ENCODE measurements at places on chromosomes 3 and 15.

- no peak for DNase-seq
These were observed 18.4 kb downstream of the TSPAN3 start for GRCh38 chr15:77052556-77052955.

DNA sequence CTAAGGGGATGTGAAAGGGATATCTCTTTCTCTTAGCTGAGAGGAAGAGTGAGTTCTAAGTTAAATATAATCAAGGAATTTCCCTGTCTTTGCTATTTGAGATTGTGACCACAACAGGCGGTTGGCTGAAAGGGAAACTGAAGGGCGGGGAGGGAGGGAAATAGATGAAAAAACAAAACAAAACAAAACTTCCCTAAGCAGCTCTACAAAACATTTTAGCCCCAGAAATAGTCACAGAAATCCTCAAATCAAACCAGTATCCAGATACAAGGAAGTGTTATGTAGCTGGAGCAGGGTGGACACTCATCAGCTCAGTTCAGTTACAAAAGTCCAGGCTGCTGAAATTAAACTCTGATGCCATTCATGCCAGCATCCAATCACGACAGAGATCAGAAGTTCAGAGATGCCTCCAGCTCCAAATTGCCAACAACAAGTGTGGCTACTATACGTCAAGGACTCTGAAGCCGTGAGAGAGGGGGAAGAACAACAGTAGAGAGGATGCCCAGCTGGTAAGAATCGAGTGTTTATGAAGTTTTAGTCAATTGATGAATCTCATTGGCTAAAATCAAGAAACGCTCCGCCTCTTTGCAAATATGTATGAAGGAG lies 319 bp upstream of the TP63 start:
- DNase-seq = no peak

GRCh38 chr15:48880070-48880634 lies 2.2 kb downstream of the EID1 start:
- DNase-seq = no peak

- DNase-seq = no peak
These were observed 6.6 kb downstream of the SOX2 start for GRCh38 chr3:181718369-181718768.

GRCh38 chr3:171306631-171307030 lies 153.6 kb downstream of the TNIK start:
- no peak for DNase-seq

Measured in activated CD4-positive, alpha-beta T cell treated with anti-CD3 and anti-CD28 coated beads for 24 hours (primary cell).